ENCODE measurements at places on chromosomes 2 and 18.

DNA sequence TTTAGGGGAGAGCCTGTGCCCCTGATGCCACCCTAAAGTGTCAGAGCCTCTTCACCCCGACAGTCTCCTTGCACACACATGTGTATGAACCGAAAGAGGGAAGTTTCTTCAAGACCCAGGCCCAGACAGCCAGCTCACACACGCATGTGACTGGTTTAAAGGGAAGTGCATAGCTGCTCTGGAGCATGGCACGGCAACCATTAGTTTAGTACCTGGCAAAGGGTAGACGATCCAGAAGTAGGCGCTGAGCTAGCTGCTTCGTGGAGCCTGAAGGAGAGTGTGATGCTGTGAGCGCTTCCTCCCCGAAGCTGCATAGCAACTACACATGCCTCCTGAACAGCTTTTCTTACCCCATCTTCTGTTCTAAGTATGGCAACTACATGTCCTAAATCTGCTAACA lies 91.7 kb downstream of the ZCCHC2 start:
- no peak for DNase-seq

GRCh38 chr2:226862623-226863022 lies 26.8 kb downstream of the RHBDD1 start:
- DNase-seq: no peak

DNA sequence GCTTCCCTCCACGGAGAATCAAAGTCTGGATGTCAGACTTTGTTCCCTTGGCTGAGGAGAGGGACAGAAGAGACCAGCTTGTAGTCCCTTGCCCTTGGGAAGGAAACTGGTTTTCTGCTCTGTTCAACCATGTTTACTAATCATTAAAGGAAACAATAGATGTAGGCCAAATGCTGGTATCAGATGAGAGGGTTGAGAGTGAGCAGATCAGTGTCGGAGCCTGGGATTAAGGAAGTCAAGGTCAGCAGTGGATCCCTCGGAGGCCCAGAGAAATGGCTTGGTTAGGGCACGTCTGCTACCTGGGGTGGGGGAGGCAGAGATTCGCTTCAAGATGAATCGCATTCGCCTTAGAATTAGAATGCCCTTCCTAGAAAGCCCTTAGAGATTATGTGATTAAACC lies 109.1 kb downstream of the MYCN start:
- DNase-seq: no peak

- DNase-seq: no peak
These were observed 56.2 kb downstream of the KCNG2 start for GRCh38 chr18:79853993-79854364.

DNA sequence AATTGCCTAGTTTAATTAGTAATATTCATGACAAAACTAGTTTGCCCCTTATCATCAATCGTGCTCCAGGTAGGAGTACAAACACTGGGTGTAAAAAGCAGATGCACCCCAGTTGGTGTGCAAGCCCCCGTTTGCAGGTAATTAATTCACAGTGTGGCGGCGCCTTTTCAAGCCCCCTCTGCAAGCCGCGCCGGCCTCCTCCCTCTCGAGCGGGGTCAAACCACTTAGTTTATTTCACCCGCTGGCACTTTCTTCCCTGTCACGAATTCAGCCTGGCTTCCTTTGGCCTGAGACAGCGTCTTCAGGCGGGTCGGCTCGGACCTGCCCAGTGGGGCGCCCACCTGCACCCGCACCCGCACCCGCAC lies 64.7 kb upstream of the MAPRE2 start:
- DNase-seq: no peak

DNA sequence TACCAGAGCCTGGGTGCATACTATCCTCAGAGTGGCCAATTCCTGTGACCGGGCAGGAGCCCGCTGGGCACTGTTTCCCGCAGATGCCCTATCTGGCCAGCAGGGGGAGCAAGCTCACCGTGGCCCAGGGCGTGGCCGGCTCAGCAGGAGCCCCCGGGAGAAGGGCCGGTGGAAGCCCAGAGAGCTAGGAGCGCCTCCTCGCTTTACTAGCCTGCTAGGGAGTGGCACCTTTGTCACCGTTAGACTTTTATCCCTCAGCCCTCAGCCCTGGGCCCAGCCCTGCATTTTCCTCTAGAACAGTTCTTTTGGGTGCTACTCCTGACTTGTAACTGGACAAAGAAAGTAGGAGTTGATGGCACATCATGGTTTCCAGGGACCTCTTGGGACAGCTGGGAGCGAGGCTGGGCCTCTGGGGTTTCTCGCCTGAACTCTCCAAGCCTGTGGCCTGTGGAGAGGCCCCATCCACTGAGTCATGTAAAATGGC lies 24.0 kb downstream of the TMEM177 start:
- peak; percentile 50 for DNase-seq

DNA sequence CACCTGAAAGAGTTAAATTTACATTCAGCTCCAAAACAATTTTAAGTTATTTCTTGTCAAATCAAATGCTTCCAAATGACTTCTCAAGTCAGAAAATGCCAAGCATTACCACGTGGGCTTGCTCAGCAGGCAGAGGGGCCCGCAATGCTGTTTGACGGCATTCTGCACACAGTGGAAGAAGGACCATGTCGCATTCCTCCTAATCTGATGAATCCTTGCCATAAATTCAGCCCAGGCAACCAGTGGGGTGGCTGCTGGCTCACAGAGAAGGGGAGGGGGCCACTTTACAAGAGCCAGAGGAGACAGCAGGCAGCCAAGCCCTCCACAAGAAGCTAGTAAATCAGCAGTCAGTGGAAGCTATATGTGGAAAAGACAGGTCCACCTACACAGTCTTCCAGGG lies 56.7 kb downstream of the OSR1 start:
- DNase-seq: no peak

DNA sequence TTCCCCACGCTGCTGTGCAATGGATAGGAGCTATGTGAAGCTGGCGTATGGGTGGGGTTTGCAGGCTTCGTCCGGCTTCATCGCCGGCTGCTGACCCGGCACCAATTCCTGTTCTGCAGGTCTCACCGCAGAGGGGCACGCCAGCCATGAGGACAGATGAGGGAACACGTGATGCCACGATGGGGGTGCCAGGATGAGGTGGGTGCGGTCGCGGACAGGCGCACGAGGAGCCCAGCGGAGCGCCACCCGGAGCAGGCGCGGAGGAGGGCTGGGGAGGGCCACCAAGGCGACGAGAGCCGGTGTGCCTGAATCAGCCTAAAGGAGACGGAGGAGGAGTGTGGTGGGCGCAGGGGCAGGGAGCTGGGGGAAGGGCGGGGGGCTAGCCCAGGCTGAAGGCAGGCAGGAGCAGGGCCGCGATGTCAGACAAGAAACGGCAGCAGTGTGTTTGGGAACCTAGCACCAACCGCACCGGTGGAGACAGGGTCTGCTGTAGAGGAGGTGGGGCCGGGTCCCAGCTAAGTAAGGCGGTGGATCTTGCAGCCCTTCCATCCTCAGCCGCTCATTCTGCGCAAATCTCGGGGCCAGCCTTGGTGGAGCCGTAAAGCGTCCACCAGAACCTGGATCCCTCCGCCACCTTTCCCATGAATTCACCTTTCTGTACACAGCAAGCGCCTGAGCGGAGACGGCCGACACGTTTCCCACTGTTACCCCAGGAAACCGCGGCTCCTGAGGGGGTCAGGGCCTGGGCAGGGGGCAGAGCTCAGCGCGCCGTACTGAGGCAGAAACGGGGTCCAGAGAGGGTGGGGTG lies 17.0 kb upstream of the CD8A start:
- peak; percentile 31 for DNase-seq

DNA sequence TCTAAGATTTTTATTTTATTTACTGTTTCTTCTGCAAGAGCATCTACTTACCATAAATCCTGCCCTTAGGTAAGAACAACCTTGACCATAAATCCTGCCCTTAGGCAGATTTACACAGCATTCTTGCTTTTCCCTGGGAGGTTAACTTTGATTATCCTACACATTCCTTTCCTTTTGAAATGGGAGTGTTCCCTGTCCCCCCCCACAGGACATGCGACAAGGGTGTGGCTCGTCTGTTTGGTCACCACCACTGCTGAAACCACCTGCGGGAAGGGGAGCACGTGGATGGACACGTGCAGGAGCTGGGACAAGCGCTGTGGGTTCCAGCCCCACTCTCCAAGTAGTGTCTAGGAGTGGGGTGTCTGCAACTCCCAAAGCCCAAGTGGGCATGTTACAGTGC lies 239.3 kb upstream of the SP5 start:
- no peak for DNase-seq

- no peak for DNase-seq
These were observed 24.2 kb downstream of the BCL11A start for GRCh38 chr2:60529136-60529784.

DNA sequence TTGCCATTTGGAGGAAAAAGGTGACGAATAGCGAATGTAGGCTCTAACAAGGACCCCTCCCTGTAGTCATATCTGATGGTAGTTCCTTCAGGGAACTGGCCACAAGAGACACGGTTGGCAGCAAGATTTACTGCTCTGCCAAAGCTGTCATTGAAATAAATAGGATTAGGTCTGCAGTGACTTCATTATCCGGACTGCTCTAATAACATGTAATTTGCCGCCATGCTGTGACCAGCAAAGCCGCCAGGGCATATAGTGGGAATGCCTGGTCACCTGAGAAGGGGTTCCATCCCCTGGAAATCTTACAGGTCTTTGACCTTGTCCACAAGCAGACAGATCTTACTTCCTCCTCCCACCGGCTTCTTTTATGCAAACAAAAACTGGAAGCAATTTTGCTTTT lies 59.4 kb upstream of the LAPTM4A start:
- no peak for DNase-seq

GRCh38 chr2:144511937-144512336 lies 8.0 kb downstream of the ZEB2 start:
- DNase-seq: no peak

- no peak for DNase-seq
These were observed 723 bp upstream of the MBD1 start for GRCh38 chr18:50281972-50282520.

- DNase-seq: peak; percentile 84
These were observed at the start of gene MARCHF4 for GRCh38 chr2:216371721-216372702. MARCHF4 (minus strand) TSS chr2:216372483; CDS start chr2:216370260, 2,223 bp downstream.

- no peak for DNase-seq
These were observed 106.0 kb downstream of the CMPK2 start for GRCh38 chr2:6759689-6760088.

GRCh38 chr18:8257851-8258434 lies 351.3 kb upstream of the RAB12 start:
- no peak for DNase-seq

GRCh38 chr2:75459565-75460310 lies 101.0 kb downstream of the EVA1A start:
- DNase-seq: peak; percentile 87

DNA sequence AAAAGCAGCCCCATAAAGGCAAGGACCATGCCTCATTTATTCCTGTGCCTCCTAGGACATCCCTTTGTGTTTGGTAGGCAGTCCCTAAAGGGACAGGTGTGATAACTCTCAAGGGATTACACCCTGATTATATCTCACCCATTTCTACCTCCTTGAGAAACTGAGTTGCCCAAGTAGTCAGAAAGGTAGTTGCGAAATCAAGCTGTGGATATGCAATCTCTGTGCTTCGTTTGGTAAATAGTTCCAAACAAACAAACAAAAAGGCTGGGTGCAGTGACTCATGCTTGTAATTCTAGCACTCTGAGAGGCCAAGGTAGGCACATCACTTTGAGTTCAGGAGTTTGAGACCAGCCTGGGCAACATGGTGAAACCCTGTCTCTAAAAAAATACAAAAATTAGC lies 100.2 kb upstream of the ARL5A start:
- no peak for DNase-seq

- no peak for DNase-seq
These were observed 116.6 kb downstream of the GLI2 start for GRCh38 chr2:120852200-120852815.

DNA sequence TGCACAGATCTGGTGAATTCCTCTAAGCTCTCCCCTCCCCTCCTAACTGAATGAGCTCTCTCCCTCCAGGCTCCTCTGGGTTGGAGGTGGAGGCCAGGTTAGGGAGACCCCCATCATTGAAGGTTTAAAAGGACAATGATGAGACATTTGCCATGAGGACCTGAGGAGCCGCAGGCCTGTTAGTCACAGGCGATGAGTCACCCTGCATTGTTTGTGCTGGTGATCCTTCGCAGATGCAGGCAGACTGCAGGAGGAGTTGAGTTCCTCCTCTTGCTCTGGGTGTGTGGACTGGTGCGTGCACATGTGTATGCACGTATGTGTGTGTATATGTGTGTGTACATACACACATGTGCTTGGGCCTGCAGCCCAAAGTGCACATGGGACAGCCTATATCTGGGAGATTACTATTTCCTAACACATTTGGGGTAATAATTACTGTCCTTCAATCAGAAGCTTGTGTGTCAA lies 42.0 kb downstream of the MCFD2 start:
- DNase-seq: peak; percentile 99

DNA sequence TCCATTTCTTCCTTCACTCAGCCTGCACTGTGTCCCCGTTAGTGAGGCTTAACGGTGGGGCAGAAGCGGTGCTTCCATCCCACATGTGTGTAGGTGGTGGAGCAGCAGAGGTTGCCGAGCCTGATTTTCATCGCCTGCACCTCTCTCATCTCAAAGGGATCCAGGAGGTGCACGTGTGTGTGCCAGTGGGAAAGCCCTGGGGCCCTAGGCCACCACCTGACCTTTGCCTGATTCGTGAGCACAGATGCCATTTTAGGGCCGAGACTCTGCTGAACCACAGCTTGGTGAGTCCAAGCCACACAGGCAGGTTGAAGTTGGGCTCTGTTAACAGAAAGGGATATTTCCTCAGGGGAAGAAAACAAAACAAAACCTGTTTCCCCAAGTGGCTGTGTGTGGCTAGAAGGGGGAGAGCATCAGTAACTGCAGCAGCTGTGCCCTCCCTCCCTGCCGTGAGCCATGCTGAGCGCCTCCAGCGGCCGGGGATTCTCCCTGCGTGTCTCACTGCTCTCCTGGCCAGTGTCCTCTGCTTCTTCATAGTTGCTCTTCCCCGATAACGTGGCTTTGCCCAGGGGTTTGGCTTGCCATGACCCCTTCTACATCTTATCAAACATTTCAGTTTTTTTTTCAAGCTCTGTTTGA lies 81.5 kb downstream of the MAPRE2 start:
- no peak for DNase-seq

DNA sequence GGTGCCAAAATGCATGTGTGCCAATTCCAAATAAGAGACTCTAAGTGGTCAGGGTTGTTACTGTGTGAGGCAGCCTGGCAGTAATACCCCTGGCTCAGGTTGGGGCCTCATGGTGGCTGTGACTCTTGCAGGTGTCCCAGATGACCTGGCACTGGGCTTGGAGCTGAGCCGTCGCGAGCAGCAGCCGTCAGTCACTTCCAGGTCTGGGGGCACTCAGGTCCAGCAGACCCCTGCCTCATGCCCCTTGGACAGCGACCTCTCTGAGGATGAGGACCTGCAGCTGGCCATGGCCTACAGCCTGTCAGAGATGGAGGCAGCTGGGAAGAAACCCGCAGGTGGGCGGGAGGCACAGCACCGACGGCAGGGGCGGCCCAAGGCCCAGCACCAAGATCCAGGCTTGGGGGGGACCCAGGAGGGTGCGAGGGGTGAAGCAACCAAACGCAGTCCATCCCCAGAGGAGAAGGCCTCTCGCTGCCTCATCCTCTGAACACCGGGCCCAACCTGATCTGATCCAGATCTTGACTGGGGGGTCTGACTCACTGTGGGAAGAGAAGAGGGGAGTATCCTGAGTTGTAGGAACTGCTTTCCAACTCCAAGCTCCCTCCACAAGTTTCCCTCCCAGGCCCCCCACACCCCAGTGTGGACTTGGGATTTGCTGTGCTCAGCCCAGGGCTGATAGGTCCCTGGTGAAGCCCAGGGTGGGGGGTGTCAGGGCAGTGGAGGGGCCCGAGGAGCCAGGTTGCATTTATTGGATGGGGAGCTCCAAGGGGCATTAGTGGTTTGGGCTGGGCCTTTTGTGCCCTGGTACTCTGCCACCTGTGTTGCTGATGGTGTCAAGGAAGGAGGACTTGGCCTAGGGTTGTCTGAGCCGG lies 5.6 kb downstream of the DNAJB2 start:
- no peak for DNase-seq

GRCh38 chr2:169983506-169983905 lies 156.3 kb downstream of the UBR3 start:
- DNase-seq: no peak

Measured in fibroblast of skin of right quadriceps (primary cell).